ENCODE measurements at places on chromosomes 6 and 20.

DNA sequence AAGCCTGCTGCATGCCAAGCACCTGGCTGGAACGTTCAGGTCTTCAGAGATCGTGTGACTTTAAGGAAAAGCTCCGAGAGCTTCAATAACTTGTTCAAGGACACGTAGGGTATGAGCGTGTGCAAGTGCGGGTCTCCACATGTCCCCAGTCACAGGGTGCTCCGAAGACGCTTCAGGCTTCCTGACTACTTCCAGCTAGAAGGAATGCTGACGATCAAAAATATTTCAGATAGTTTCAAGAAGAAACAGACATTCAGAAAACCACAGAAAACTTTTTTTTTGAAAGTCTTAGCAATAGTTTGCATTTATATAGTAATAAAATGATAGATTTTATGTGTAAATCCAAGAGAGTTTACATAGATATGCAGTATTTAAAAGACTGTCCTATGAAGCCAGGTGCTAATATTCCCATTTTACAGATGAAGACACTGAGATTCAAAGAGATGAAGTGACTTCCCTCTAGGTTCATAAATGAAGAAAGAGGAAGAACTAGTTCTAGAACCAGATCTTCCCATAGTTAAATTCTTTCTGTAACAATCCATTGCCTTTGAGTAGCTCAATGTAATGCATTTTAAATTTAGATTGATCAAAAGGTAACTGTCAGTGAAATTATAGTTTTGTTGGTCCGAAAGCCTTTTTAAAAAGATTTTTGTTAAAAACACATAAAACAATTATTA, 247.6 kb downstream of the MYLK4 start:
- no peak for DNase-seq

DNA sequence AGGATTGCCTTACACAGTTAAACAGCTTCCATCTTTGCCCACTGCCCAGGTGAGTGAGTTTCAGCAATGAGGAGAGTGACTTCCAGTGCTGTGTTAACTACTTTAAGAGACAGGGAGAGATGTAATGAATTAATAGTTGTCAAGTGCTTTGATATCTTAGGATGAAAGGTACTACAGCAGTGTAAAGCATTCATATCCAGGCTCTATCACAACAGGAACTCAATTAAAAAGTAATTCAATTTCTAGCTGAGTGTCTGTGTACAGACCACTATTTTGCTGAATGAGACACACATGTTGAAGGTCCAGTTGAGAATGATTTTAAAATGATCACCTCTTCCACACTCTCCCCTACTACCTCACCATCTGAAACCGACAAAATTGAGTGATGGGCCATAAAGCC, 70.7 kb upstream of the BEND3 start:
- no peak for DNase-seq

GRCh38 chr20:12327205-12327604, 409.5 kb downstream of the BTBD3 start:
- DNase-seq, result no peak

- DNase-seq, result no peak
Measured at GRCh38 chr20:46251211-46251673, 57.1 kb downstream of the CDH22 start.

- DNase-seq, result no peak
Measured at GRCh38 chr6:30724906-30725667, 4.9 kb downstream of the TUBB start.

GRCh38 chr6:63888416-63888815, 252.8 kb downstream of the PHF3 start:
- DNase-seq, result no peak

DNA sequence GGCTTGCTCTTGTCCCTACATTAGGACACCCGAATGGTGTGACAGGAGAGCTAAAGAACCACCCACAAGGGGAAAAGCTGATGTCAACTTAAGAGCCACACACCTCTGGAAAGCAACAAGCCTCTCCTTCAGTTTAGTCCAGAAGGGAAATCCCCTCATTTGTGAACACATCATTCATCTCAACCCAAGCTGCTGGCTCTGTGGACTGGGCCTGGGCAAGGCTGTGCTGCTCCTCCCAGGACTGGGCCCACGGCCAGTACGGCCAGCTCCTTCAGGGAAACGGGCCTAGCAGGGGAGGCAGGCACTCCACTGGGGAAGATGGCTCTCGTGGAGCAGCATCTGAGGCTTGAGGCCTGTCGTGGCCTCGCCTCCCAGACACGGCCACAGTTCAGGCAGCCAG, 12.8 kb upstream of the SLC4A11 start:
- no peak for DNase-seq

DNA sequence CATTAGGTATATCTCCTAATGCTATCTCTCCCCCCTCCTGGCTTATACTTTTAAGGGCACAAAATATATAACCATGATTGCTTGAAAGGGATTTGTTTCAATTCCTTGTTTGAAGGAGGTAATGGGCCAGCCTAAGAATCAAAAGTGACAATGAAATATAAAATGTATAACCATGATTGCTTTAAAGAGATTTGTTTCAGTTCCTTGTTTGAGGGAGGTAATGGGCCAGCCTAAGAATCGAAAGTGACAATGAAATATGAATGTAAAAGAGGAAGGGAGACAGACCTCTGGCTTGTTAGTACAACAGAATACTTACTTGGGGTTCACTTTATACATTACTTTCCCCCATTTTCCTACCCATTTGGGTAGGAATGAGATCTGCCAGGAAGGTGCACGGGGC, 55.5 kb downstream of the FOXC1 start:
- DNase-seq, result no peak

GRCh38 chr20:63182425-63182824, 33.5 kb downstream of the YTHDF1 start:
- no peak for DNase-seq

DNA sequence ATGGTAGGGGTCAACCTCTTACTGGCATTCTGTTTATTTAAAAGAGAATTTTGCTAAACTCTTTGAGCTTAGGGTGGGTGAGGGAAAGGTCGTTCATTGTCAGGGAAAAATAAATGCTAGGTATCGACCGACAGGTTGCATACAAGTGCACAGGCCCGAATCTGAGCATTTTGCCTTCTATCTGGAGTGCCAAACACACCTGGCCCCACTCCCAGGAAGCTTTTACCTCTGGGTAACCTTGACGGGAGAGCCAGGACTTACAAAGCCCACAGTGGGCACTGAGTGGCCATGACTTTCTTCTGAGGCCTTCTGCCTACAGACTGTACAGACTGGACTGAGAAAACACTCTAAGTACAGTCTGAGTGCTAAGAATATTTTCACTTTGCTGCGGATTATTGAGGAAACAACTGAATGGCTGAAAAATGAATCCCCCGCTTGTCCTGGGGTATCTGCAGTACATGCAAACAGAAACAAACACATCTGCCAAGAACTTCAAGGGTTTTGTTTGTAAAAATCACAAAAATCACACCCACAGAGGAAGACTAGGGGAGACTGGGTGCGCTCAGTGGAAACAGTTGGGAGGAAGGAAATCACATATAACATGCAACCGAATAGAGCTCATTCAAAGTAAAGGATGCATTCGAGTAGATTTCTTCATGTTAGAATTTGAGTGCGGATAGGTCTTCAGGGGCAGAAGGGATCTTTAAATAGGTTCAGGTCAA, 152.8 kb downstream of the NFATC2 start:
- DNase-seq, result no peak

- no peak for DNase-seq
Measured at GRCh38 chr20:9093218-9093957, 24.5 kb downstream of the PLCB4 start.

GRCh38 chr6:117776441-117776840, 101.2 kb downstream of the NUS1 start:
- DNase-seq, result no peak

GRCh38 chr6:95120984-95121383, 456.4 kb upstream of the MANEA start:
- DNase-seq, result no peak

DNA sequence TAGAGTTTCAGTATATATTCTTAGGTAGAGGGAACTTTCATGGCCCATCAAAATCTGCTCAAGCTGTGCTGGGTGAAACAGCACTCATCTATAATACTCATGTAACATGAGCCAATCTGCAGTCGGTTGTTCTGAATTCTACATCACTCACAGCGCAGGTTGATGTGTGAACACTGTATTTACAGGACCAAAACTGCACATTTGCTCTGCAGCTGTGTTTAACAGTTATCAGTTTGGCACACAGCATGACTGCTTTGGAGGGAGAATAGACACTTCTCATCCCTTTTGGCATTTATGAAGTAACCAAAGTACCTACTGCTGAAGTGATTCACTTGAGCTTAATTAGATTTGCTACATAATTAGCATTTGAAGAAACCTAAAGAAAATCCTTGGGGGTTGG, 225.1 kb downstream of the BCKDHB start:
- peak; percentile 3 for DNase-seq

GRCh38 chr6:25193460-25194171, 85.6 kb upstream of the CARMIL1 start:
- DNase-seq, result no peak

DNA sequence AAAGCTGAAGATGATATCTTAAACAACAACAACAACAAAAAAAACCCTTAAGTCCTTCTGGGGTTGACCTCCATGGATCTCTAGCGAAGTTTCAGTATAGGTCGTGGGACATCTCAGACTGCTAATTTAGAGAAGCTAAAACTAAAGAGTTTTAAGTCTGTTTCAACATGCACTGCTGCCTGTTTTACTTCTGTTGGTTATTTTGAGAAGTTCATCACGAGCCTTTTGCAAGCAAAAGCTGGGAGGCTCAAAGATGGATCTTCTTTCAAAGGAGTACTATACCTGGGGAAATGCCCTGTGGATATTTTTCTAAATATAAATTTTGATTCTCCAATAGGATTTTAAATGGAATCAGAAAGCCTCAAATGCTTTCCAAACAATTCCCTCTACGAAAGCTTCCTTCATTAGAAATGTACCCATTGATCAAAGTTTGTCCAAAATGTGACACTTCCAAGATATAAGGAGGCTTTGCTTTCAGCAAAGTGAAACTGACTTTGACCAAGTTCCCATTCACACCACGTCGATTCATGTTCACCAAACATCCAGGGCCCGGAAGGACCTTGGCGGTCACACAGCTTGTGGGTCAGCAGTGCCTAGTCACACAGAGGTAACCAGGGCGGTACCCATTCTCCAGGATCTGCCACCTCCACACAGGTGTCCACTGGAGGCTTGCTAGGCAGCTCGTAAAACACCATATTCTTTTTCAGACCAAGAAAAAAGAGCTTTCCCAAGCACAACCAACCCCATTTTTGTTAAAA, 94.7 kb upstream of the QKI start:
- no peak for DNase-seq
